ENCODE measurements at places on chromosomes 16 and 17. TPM values are rescaled to one million over a fixed set of nuclear protein-coding genes. Genes with fewer than 3 reads are reported as not detected.

GRCh38 chr17:78558181-78558850 is 18.9 kb downstream of the DNAH17 start:
- H3K27me3 ChIP-seq = no peaks in the 10 kb centered on the region
- no peak overlapping the region for H3K27ac ChIP-seq
- no peak for DNase-seq
- no peaks in the 10 kb centered on the region for H3K36me3 ChIP-seq

DNA sequence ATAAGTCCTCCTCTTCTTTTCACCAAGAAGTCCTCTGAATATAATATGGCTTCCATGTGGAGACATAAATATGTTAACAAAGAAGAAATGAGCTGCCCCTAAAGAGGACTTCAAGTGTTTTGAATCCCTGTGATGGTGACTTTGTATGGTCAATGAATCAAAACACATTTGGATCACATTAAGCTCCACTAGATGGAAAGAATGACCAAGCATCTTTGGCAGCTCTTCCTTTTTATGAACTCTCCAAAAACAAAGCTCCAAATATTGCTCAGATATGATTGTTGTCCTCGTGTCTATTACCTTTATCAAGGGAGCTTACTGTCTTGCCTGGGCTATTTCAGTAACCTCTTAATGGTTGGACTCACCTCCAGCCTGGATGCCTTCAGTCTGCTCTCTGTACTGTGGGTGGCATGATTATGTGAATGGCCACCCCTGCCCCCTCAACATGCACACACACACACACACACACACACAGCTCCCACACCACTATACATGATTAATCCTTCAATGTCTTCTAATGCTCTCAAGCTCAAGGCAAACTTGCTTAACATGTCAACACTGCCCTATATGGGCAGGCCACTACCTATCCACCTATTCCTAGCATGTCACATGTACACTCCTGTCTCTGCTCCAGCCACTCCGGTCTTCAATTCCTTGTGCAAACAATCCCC is 346.6 kb upstream of the SALL1 start:
- no peaks in the 10 kb centered on the region for H3K36me3 ChIP-seq
- H3K4me1 ChIP-seq = no peaks in the 10 kb centered on the region
- DNase-seq = no peak

DNA sequence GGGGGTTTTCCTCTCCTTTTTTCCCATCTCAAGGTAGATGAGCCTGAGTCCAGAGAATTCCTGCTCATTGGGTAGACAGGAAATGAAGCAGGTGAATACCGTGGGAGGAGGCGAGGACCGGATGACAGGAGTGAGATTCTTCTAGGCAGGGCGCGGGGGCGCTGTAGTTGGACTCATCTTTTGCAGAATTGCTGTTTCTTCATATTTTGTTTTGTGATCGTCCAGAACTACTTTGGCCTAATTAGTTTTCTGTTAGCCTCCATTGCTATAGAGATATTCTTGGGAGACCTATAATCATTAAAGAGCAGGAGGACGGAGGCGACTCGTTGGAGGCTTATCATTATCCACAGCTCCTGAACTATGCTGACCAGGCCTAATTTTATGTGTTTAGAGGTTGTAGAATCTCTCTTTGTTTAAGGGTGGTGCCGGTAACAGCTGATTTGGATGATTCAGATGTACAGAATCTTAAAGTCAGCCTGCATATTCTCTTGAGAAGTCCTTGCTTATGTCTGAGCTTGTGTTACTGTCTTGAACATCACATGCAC is 650 bp downstream of the ATP6V0A1 start:
- H3K4me1 ChIP-seq = peaks cover 41% of the 10 kb centered on the region
- no peaks in the 10 kb centered on the region for H3K36me3 ChIP-seq
- H3K27ac ChIP-seq = peak overlapping the region; percentile 57
- peak overlapping the region; percentile 50 for H3K4me3 ChIP-seq
- DNase-seq = no peak

- DNase-seq = no peak
- no peaks in the 10 kb centered on the region for H3K36me3 ChIP-seq
- no peaks in the 10 kb centered on the region for H3K27me3 ChIP-seq
- no peak overlapping the region for H3K27ac ChIP-seq
Observed at GRCh38 chr16:19188406-19188805, 20.4 kb downstream of the SYT17 start.

DNA sequence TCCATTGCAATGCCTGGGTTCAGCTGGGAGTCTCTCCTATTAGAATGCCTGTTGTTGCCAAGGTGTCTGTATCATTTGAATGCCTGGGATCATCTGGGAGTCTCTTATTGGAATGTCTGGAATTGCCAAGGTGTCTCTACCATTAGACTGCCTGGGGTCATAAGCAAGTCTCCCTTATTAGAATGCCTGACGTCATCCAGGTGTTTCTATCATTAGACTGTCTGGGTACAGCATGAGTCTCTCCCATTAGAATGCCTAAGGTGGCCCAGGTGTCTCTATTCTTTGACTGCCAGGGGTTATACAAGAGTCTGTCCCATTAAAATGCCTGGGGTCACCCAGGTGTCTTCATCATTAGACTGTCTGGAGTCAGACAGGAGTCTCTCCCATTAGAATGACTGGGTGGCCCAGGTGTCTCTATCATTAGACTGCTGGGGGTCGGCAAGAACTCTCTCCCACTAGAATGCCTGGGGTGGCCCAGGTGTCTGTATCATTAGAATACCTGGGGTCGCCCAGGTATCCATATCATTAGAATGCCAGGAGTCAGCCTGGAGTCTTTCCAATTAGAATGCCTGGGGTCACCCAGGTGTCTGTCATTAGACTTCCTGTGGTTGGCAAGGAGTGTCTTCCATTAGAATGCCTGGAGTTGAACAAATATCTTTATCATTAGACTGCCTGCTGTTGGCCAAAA is 2274.0 kb downstream of the TP53TG3F start:
- H3K36me3 ChIP-seq = no peaks in the 10 kb centered on the region
- no peak overlapping the region for H3K4me3 ChIP-seq
- DNase-seq = no peak
- no peaks in the 10 kb centered on the region for H3K27me3 ChIP-seq
- H3K4me1 ChIP-seq = no peaks in the 10 kb centered on the region

- peak; percentile 63 for DNase-seq
- H3K27ac ChIP-seq = peak overlapping the region; percentile 28
- H3K36me3 ChIP-seq = peaks cover under 1% of the 10 kb centered on the region
- peaks cover 30% of the 10 kb centered on the region for H3K4me1 ChIP-seq
Observed at GRCh38 chr16:17224879-17225281, 245.9 kb downstream of the XYLT1 start.

The DNASE1L2 gene
- total RNA-seq = 1.4 TPM

The ANKRD13B gene
- total RNA-seq = 4.0 TPM

- H3K4me1 ChIP-seq = no peaks in the 10 kb centered on the region
- no peak for DNase-seq
- H3K4me3 ChIP-seq = no peak overlapping the region
- peaks cover 7% of the 10 kb centered on the region for H3K27me3 ChIP-seq
- no peak overlapping the region for H3K27ac ChIP-seq
Observed at GRCh38 chr17:49896222-49896621, 48.4 kb upstream of the TAC4 start.

GRCh38 chr16:12613131-12613991 is 190.3 kb downstream of the CPPED1 start:
- no peak for DNase-seq
- no peak overlapping the region for H3K4me3 ChIP-seq
- no peaks in the 10 kb centered on the region for H3K4me1 ChIP-seq

- peaks cover 30% of the 10 kb centered on the region for H3K36me3 ChIP-seq
- H3K27ac ChIP-seq = peak overlapping the region; percentile 62
- DNase-seq = no peak
Observed at GRCh38 chr16:28951410-28951943, 740 bp downstream of the NFATC2IP start.

GRCh38 chr16:60485872-60486489 is 1550.3 kb downstream of the CDH8 start:
- H3K36me3 ChIP-seq = no peaks in the 10 kb centered on the region
- H3K27me3 ChIP-seq = no peaks in the 10 kb centered on the region
- no peaks in the 10 kb centered on the region for H3K4me1 ChIP-seq
- no peak overlapping the region for H3K4me3 ChIP-seq
- no peak overlapping the region for H3K27ac ChIP-seq

The SCNN1B gene
- not detected for total RNA-seq

DNA sequence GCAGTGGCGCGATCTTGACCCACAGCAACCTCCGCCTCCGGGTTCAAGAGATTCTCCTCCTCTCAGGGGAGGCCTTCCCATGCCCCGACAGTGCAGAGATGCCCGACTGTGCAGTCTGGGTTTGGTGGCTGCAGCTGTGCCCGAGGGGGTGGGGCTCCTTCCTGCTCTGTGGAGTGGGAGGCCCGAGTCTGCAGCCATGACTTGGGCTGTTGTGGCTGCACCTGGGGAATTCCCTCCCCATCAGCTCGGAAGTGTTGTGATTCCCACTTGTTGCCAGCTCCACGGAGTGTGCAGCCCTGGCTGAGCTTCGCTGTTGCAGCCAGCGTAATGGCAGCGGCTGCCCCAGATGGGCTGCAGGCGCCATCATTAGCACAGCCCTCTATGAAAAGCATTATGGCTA is 66.4 kb upstream of the SMIM36 start:
- peaks cover 10% of the 10 kb centered on the region for H3K4me1 ChIP-seq
- no peaks in the 10 kb centered on the region for H3K27me3 ChIP-seq
- H3K27ac ChIP-seq = peak overlapping the region; percentile 21
- H3K4me3 ChIP-seq = peak overlapping the region; percentile 23
- no peak for DNase-seq

The MSLN gene
- not detected for total RNA-seq

The METTL2A gene
- 13.5 TPM for total RNA-seq

The KRT39 gene
- total RNA-seq = not detected

- no peaks in the 10 kb centered on the region for H3K27me3 ChIP-seq
- H3K27ac ChIP-seq = peak overlapping the region; percentile 59
- no peak overlapping the region for H3K4me3 ChIP-seq
- DNase-seq = peak; percentile 57
- no peaks in the 10 kb centered on the region for H3K36me3 ChIP-seq
Observed at GRCh38 chr17:80780381-80781198, 211.1 kb upstream of the CHMP6 start.

The LDHD gene
- not detected for total RNA-seq

The CACNG1 gene
- total RNA-seq = not detected

- no peaks in the 10 kb centered on the region for H3K36me3 ChIP-seq
- peaks cover 9% of the 10 kb centered on the region for H3K4me1 ChIP-seq
- no peak overlapping the region for H3K27ac ChIP-seq
- no peaks in the 10 kb centered on the region for H3K27me3 ChIP-seq
- H3K4me3 ChIP-seq = no peak overlapping the region
Observed at GRCh38 chr16:14194721-14195120, 123.6 kb downstream of the MRTFB start.

DNA sequence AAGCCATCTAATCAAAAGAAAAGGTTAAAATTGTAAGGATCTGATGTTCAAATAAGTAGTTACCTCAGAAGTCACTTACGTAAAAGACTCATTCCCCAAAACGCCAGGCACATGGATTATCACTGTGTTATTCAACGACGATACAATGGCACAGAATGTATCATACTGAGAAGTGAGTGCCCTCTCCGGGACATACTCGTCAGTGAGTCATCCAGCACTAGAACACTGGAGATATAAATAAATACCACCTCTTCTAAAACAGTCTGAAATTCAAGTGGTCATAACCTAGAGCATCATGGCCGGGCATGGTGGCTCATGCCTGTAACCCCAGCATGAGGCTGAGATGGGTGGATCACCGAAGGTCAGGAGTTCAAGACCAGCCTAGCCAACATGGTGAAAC is 24.9 kb downstream of the USP31 start:
- no peak overlapping the region for H3K27ac ChIP-seq
- DNase-seq = no peak
- H3K4me3 ChIP-seq = no peak overlapping the region
- no peaks in the 10 kb centered on the region for H3K36me3 ChIP-seq
- H3K27me3 ChIP-seq = no peaks in the 10 kb centered on the region
- no peaks in the 10 kb centered on the region for H3K4me1 ChIP-seq

The KRTAP4-4 gene
- not detected for total RNA-seq

DNA sequence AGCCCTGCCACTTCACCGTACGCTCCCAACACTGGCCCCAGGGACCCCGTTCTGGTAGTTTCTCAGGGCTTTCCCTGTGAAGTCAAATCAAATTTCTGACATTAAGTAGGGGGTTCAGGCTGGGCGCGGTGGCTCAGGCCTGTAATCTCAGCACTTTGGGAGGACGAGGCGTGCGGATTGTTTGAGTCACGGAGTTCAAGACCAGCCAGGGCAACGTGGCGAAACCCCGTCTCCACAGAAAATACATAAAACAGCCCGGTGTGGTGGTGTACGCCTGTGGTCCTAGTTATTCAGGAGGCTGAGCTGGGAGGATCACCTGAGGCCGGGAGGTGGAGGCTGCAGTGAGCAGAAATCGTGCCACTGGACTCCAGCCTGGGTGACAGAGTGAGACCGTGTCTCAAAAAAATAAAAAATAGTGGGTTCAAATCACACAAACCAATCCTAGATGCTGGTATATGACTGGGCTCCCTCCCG is 632 bp downstream of the CYBC1 start:
- H3K36me3 ChIP-seq = peaks cover 20% of the 10 kb centered on the region
- DNase-seq = no peak

DNA sequence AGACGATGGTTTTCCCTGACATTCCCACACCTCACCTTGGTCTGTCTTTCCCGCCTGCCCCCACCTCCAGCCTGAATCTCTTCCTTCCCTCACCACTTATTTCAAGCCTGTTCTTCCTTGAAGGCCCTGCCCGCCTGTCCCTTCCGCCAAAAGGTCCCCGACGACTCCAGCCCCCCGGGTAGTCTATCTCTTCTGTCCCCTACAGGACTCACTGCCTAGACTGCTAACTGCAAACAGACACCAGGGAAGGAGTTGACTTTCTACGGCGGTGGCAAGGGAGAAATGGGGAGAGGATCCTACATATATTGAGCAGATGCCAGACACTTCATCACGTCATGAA is 53.7 kb downstream of the NT5M start:
- H3K4me3 ChIP-seq = no peak overlapping the region
- no peak overlapping the region for H3K27ac ChIP-seq
- peaks cover 11% of the 10 kb centered on the region for H3K4me1 ChIP-seq
- H3K36me3 ChIP-seq = no peaks in the 10 kb centered on the region
- no peaks in the 10 kb centered on the region for H3K27me3 ChIP-seq

GRCh38 chr17:42562388-42563142 is 617 bp downstream of the COASY start:
- H3K4me1 ChIP-seq = peaks cover 47% of the 10 kb centered on the region
- H3K27me3 ChIP-seq = no peaks in the 10 kb centered on the region
- peak overlapping the region; percentile 82 for H3K27ac ChIP-seq
- DNase-seq = no peak

DNA sequence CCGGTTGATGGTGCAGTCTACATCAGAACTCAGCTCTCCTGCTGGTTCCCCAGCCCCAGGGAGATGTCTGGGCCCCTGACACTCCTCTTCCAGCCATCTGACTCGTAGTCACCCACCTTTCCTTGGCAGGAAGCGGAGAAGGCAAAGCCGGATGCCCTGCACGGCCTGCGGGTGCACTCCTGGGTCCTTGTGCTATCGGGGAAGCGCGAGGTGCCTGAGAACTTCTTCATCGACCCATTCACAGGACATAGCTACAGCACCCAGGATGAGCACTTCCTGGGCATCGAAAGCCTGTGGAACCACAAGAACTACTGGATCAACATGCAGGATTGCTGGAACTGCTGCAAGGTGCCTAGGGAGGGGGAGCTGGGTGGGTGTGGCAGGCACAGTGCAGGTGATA is 12.7 kb downstream of the DRC7 start:
- no peak overlapping the region for H3K27ac ChIP-seq
- H3K27me3 ChIP-seq = no peaks in the 10 kb centered on the region
- H3K4me1 ChIP-seq = no peaks in the 10 kb centered on the region
- H3K4me3 ChIP-seq = no peak overlapping the region
- DNase-seq = no peak
- H3K36me3 ChIP-seq = no peaks in the 10 kb centered on the region

GRCh38 chr17:49312722-49313121 is 49.3 kb downstream of the ZNF652 start:
- H3K36me3 ChIP-seq = peaks cover 27% of the 10 kb centered on the region
- no peaks in the 10 kb centered on the region for H3K27me3 ChIP-seq
- no peak for DNase-seq

All from natural killer cell (primary cell).